ENCODE measurements at places on chromosomes 12 and 14.

DNA sequence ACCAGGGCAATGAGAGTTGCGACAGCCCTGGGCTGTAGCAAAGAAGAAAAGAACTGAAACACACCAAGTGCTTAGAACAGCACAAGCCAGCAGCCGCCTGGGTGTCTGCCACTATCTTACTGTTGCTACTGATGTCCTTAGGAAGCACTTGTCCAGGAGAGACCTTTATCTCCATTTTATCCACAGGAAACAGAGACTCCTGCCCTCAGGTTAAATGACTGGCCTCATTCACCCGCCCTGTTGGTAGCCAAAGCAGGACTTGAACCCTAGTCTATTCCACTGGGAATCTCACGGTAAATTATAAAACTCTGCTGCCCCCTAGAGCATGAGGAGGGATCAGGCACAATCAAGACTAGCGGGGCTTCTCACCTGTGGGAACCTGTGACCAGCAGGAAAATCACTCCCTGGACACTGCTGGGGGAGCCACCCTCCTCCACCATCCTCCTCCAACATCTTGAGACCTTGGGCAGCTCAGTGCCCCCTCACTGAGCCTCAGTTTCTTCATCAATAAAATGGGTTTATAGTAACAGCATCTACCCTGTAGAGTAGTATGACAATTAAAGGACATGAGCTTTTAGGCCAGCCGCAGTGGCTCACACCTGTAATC is 20.5 kb upstream of the TESC start:
- DNase-seq, result peak; percentile 40

DNA sequence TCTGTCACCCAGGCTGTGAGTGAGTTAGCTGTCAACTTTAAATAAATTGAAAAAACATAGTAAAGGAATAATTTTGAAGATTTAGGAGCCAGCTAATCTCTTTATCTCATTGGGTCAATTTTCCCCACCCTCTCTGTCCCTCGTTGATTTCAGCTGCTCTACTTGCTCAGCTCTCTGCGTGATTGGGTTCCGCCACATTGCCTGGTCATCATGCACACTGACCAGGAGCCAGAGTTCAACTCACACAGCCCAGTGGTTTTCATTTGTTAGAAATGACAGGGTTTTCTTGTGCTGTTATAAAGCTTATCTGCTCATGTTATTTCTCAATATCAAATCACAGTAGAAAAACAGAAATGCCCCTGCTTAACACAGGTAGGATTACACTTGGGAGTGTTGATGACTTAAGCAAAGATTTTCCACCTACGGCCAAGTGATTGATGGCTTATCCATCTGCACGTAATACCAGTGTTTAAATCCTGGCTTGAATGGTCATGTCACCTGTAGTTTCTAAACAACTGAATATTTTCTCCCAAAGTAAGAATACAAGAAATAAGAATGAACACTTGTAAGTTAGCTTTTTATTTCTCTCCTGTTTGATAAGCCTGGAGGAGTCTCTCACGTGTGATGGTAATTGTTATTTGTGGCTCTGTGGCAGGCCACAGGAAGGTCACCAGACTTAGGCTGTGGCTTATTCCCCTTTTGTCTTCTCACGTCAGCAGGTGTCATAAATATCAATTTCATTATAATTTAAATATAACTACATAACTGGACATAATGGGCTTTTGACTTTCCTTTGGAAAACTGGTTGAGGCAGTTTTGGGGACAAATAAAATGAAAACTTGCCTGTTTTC is 367.2 kb upstream of the DDHD1 start:
- DNase-seq, result no peak

GRCh38 chr12:3962631-3963483 is 89.7 kb upstream of the PARP11 start:
- DNase-seq, result no peak

GRCh38 chr12:88227871-88228270 is 85.8 kb downstream of the TMTC3 start:
- no peak for DNase-seq

- DNase-seq, result no peak
Measured at GRCh38 chr12:92543359-92543758, 159.4 kb upstream of the PLEKHG7 start.

- DNase-seq, result no peak
Measured at GRCh38 chr12:19035536-19035935, 94.0 kb upstream of the PLEKHA5 start.

- DNase-seq, result no peak
Measured at GRCh38 chr12:57864442-57865083, 18.0 kb upstream of the CTDSP2 start.

- DNase-seq, result no peak
Measured at GRCh38 chr14:80475074-80475473, 263.8 kb upstream of the DIO2 start.

- DNase-seq, result no peak
Measured at GRCh38 chr12:20963762-20964161, 153.3 kb downstream of the SLCO1B3 start.

GRCh38 chr12:21773263-21773741 is 1.2 kb downstream of the KCNJ8 start:
- no peak for DNase-seq

- no peak for DNase-seq
Measured at GRCh38 chr14:90438841-90439240, 42.0 kb downstream of the CALM1 start.

DNA sequence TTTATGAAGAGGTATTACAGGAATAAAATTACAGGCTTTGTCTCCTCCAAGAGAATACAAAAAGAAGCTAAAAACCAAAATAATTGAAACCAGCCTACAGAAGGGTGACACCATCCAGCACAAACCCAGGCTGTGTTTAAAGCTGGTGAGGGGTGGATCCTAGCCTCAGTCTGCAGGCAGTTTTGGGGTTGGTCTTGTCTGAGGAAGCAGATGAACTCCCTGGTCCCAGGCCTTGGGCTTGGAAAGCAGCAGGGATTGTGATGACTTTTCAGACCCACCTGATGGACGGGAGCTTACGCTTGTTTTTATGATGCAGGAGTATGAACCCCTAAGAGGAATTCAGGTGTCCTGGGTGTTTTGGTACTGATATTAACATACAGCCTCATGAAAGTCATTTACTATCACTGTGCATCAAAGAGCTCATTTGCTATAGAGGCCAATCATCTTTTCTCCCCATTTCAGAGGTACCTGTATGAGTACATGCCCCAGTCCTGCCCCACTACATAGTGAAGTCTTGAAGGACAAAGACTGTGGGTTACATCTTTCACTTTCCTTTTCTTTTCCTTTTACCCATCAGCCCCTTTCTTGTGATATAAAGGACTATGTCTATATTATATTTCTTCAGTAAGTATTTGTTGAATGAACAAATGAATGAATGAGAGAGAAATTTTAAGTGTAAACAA is 18.1 kb downstream of the PRICKLE1 start:
- no peak for DNase-seq

- DNase-seq, result no peak
Measured at GRCh38 chr12:130299574-130299973, 38.1 kb upstream of the PIWIL1 start.

DNA sequence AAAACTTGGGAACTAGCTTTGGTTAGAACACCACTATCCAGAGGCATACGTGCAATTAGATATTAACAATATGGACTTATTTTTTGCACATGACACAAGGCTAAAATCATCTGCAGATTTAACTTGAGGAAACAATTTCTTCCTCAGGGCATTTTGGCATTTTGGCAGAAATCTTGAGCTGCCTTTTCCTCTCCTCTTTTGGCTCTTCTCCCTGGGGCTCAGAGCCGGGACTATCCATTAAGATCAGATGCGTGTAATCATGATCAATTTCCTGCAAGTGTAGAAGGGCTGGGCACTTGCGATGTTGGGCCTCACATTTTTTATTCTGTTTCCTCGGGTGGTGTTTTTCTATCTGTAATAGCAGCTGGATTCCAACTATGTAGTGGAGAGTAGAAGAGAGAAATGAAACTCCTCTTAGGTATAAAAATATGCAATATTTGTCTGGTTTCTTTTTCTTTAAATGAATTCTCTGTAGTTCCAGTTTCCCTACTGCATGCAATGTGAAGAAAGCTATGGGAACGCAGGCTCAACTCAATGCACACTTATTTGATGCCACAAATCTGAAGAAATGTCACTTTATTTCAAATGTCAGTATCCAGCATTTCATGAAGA is 1010.8 kb downstream of the FLRT2 start:
- DNase-seq, result no peak

DNA sequence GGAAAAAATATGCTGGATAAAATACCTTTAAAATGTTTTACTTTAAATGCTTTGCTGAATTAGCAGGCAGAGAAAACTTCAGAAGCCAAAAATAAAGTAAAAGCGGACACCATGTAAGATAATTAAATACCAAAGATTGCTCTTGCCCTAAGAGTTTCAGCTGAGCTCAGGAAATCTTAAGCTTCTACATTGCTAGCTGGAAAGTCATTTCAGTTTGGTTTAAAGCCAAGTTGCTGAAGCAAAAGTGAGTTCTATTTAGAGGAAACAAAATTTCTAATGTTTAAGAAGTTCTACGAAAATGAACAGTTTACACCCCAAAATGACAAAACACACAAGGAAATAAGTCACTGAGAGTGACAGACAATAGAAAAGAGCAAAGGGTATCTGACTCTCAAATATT is 310.0 kb downstream of the ADAMTS20 start:
- no peak for DNase-seq

GRCh38 chr12:116552773-116553373 is 6.3 kb upstream of the MAP1LC3B2 start:
- DNase-seq, result no peak

DNA sequence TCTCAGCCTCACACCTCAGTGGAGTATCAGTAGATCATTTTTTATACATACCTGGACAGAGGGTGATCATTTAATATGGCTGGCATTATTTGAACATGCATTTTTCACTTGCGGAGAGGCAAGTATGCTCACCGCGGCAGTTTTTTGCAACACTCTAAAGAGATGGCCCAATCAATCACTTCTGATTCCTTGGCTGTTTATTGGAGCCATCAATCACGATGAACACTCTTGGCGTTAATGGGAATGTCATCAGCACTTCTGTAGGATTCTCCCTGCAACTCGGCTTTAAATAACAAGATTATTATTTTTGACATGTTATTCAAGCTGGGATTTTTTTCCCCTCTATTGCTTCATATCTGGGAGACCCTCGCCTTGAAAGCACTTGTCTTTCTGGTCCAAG is 46.9 kb upstream of the SLC24A4 start:
- DNase-seq, result no peak

- DNase-seq, result no peak
Measured at GRCh38 chr12:104448451-104448850, 8.3 kb upstream of the CHST11 start.

- no peak for DNase-seq
Measured at GRCh38 chr12:52519826-52520662, at the start of gene KRT5. TSS of gene KRT5 (minus strand) at chr12:52520394. CDS start at chr12:52520296, 98 bp downstream.

DNA sequence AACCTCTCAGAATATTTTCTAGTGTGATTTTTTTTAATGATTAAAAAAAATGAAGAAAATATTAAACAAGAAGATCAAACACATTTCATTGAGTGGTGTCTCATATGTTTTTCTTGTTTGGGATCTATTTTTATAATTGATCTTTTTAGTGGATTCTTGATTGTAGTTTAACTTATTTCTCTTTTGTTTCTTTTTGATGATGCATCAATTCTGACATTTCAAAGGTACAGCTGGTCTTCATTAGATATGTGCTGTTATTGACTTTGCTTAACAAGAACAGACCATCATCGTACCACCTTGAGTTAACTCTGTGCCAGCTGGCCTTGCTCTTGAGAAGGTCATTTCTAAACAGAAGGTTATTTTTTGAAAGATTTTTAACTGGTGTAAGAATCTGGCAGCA is 45.8 kb upstream of the FGD4 start:
- DNase-seq, result no peak

GRCh38 chr12:111444314-111444924 is 38.7 kb downstream of the SH2B3 start:
- DNase-seq, result no peak

DNA sequence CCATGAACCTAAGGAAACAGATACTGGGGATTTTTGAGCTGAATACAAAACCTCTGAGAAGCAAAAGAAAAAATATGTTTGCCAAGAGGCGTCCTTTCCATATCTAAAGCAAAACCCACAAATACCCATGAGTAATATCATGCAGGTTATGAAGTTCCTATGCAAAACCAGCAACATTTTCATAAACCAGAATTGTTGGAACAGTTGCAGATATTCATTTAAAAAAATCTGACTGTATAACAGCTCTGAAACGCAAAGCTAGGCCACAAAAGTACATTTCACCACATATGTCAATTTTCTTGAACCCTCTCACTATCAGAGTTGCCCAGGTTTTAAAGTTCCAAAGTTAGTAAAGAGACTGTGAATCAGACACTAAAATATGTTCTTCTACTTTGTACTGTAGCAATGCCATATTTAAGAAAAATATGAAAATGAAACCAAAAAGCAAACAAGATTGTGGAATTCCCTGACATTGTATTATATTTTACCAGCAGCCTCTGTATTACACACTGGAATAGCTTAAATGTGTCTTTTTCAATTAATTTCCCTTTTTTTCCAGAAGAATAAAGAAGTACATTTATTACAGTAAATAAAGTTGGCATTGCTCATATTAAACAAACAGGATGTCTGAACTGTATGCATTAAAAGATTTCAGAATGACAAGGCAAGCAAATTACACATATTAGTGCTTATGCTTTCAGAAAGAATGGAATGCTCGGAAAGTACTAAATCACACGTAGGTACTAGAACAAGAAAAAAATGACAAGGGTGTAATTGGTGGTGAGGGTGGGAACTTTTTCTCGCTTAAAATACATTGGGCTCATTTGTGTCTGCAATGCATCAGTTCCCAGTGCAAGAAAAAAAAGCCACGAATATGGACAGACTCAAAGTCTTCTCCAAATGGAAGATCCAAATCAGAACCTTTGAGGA is 33.6 kb upstream of the HIF1A start:
- no peak for DNase-seq

DNA sequence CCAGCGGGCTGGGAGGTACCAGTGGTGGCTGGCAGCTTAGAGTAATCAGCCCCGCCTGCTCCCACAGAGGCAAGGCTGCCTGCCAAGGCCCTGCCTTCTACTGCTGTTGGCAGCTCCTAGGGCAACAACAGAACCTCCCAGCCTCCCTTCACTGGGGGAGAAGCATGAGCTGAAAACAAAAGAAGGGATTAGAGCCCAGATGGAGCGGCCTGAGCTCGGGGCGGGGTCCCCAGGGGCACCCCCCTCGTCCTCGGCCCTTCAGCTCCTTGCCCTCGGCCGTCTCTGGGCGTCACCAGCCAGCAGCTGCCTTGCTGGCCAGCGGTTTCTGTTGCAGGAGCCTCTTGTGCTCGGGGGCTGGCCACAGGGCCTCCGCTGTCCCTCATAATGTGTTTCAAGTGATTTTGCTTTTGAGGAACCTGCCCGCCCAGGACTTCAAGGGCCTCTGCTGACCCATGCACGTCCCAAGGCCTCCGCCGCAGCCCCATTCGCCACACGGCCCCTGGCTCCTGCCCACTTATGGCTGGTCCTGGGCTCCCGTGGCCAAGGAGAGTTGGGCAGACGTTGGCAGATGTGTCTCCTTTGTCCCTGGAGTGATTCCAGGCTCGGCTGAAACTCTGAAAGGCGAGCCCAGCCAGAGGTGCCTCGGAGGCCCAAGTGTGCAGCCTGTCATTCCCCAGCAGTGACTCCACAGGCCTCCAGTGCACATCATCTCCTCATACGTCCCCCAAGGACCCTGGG is 49.7 kb downstream of the PSMA6 start:
- DNase-seq, result peak; percentile 96

- DNase-seq, result no peak
Measured at GRCh38 chr12:82522762-82523161, 163.9 kb upstream of the TMTC2 start.

- no peak for DNase-seq
Measured at GRCh38 chr14:103696466-103697071, 18.7 kb downstream of the XRCC3 start.

- no peak for DNase-seq
Measured at GRCh38 chr12:68621472-68622081, 10.9 kb downstream of the RAP1B start.

- DNase-seq, result no peak
Measured at GRCh38 chr12:116443821-116444589, 115.2 kb upstream of the MAP1LC3B2 start.

Data from COR-L47 (cell line).